NCI-H774 (cell line): ENCODE measurements at places on chromosomes 7 and 10.

DNA sequence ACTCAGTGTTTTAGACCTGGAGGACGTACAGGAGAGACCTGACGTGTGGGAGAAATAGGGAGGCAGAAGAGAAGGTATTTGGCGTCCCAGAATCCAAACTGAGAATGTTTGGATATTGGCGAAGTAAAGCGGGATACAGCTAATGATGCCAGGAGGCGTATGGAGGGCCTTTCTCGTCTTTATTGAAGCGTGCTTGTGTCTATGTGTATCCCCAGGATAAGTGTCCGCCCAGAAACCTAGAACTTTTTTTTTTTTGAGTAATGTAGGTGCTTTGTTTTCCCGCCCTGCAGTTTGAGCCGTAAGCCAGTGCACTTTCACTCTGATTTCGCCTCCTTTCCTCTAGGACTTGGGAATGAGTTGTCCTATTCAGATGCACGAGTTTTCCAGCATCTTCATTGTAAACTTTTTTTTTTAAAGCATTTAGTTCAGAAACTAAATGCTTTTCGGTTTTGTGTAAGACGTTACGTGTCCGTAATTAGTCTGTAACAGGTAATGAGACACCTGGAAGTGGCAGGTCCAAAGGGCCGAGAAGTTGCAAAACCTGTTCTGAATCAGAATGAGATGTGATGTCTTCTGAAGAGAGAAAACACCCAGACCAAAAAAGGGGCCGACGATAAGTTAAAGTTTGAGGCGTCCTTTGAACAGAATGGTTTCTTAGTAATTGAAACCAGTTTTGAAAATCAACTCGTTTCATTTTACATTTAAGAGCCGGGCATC lies 746 bp downstream of the ARL5B start:
- DNase-seq, result peak; percentile 45

DNA sequence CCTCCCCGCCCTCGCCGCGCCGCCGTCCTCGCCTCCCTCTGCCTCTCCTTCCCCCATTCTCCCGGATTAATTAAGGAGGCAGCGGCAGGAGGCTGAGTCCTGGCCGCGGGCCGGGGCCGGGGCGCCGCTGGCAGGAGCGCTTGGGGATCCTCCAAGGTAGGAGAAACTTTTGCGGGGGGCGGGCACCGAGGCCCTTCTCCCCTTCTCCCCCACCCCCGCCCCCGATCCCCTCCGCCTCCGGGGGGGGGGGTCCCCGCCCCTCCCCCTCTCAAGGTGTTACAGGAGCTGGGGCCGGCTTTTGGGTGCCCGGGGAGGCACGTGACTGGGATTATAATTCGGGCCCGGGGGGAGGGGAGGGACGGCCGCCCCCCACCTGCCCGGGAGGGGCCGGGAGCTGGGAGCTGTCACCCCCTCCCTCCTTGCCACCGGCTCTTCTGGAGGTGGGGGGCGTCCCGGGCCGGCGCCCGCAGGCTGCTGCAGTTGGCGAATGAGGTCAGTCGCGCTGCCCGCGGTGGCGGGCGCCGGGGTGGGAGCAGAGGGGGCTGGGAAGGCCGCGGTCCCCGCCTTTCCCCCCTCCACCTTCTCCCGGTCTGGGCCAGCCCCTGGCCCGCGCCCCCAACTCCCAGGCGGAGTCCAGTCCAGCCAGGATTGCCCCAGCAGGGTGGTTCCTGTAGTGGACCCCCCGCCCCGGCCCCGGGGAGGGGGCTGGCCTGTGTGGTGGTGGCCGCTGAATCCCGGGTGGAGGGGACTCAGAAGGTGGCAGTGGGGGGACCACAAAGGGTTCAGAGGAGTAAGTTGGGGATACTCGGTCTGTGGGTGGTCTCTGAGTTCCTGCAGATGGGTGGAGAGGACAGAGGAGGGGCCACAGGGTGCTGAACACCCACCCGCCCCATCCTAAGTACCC lies 567 bp downstream of the GTF2IRD1 start:
- DNase-seq, result no peak

- peak; percentile 60 for DNase-seq
Measured at GRCh38 chr10:96130326-96130995, 364 bp downstream of the ZNF518A start.

- no peak for DNase-seq
Measured at GRCh38 chr10:91931526-91932190, 8.1 kb downstream of the BTAF1 start.

GRCh38 chr7:24129597-24129996 lies 154.4 kb upstream of the NPY start:
- no peak for DNase-seq

DNA sequence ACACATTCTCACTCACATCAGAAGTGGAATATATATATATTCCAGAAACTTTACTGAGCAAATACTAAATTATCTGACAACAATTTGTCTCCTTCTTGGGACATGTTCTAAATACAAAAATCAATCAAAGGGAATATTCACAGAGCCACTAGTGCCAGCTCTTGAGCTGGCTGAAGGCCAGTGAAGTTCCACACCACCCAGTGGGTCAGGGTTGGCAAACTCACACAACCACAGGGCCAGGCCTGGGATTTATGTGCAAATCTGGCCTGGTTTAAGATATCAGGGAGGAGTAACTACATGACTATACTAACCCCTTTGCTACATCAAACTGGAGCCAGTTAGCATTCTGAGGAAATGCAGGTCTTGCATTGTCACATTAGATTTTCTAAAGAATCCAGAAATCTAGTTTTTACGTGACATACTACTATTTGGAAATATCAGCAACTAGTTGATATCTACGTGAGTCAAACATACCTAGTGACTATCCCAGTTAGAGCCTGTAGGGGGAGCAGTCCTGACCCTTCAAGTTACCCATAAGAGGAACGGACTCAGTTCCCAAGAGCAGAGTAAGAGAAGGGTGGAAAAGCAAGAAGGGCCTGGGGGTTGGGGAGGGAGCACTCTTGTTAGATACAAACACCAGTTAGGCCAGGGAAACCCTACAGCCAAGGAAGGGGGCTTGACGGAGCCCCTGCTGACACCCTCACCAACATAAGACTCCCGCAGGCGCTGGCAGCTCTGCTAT lies 600.4 kb downstream of the KCNMA1 start:
- DNase-seq, result no peak
